ENCODE measurements at places on chromosomes 11 and 22.

DNA sequence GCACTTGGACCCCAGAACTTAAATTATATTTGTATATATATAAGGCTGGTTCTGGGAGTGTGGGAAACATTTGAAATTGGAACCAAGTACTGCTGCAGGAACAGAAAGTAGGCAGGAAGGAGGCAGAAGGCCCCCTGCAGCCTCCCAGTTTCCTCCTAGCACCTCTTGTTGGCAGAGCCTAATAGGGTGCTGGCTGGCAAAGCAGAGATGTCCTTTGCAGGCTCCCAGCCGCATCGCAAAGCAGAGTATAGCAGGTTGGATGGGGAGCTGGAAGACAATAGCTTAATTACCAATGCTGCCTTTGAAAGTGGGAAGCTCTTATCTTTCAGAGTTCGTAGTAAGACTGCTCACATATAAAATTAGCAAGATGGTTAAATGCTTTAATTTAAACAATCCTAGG, 370.8 kb upstream of the C11orf87 start:
- no peak for DNase-seq

DNA sequence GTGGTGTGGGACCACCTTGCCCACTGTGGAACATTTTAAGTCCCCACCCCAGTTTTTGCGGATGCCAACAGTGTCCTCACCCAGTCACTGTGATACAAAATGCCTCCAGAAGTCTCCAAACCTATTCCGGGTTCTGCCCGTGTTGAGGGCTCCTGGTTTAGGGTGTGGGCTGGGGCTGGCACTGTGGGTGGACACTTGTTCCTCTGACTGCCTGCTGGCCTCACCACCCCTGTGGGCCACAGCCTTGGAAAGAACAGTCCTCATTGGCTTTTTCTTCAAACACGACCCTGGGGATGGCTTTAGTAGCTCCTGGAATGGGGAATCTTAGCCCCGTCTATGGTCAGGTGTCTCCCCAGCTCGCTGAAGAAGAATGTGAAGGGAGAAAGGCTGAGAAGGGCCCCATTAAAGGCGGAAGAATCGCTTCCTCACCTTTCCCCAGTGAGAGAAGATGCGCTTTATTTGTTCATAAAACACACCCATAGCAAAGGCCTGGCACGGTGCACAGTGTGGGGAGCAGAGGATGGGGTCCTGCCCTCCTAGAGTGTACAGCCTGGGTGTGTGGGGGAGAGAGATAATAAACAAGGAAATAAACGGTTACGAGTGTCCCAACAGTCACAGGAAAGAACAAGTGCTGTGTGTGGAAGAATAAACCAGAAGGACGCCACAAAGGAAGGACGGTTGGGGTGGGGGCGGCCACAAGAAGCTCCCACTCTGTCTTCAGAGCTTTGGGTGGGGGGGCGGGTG, 91.6 kb upstream of the SLC22A12 start:
- DNase-seq, result no peak

DNA sequence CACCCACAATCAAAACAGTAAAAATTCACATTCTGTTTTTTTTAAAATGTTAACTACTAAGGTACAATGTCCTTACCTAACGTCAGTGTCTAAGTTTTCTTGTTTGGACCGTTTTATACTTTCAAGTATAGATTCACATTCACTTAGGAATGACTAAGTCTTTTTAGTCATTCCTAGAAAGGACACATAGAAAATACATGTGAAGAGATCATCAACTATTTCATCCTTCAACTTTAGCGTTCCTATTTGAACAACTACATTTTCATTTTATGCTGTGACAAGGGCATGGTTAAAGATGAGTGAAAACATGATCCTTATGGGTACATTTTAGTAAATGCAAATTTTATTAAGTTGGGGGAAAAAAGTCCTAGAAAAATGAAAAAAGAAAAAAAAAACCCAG, 62.8 kb downstream of the DDX10 start:
- no peak for DNase-seq

GRCh38 chr11:111021131-111021530, 224.4 kb upstream of the POU2AF2 start:
- DNase-seq, result no peak

All from central memory CD8-positive, alpha-beta T cell (primary cell).